Pancreas (tissue), 10 donors: ENCODE measurements at places on chromosomes 11 and 22. TPM values are rescaled to one million over a fixed set of nuclear protein-coding genes. Genes with fewer than 3 reads are reported as not detected.

- no peak for DNase-seq
- no peaks in the 10 kb centered on the region for H3K27me3 ChIP-seq
- no peak overlapping the region for H3K27ac ChIP-seq
- no peaks in the 10 kb centered on the region for H3K36me3 ChIP-seq
- H3K4me1 ChIP-seq, result peaks cover 14% of the 10 kb centered on the region
Observed at GRCh38 chr11:12754582-12755234, 80.5 kb downstream of the TEAD1 start.

DNA sequence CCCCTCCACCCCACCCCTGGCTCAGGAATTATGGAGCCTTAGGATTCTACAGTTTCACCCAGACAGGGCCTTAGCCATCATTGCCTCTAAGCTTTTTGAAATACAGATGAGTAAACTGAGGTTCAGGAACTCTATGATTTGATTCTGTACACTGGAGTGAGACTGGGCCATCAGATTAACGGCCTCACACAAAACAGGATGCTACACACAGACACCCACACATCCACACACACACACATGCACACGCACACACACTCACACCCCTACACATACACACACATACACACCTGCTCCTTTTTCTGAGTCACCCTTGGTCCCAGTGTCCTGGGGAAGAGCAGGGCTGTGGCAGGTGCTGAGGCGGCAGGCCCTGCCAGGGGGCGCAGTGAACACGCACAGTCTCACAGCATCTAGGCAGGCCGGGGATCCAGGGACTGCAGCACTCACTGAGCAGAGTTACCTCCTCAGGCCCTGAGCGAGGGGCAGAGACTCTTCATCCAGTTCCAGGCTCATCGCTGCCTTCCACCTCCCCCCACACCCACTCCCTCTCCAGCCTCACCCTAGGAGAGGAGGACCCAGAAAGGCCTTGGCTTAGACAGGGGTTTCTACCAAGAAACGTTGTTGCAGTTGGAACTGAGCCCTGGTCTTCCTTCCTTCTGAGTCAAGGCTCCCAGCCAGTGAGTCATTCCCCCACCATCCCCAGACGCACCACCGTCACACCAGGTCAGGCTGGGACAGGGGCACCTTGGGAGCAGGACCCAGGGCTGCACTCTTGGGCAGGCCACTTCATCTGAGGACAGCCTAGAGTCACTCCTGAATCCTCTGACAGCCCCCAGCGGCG lies 89.8 kb upstream of the PARVA start:
- no peak for DNase-seq
- no peaks in the 10 kb centered on the region for H3K27me3 ChIP-seq
- H3K4me1 ChIP-seq, result no peaks in the 10 kb centered on the region
- no peak overlapping the region for H3K4me3 ChIP-seq
- no peaks in the 10 kb centered on the region for H3K36me3 ChIP-seq

DNA sequence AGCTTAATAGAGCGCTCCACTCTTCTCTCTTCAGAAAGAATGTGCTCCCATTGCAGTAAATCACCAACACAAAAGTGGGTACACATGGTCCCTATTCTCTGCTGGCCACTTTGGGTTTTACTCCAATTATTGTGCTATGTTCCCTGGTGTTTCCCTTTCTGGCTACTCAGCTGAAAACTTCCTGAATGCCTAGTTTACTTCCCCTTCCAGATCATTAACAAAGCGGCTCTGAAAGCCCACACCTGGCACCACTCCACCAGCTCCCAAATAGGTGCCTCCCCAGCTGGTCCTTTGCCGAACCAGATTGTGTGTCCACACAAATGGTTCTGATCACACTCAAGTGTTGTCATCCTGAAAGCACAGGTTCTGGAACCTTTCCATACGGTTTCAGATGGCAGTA lies 443.7 kb downstream of the NTM start:
- no peak for DNase-seq
- no peaks in the 10 kb centered on the region for H3K36me3 ChIP-seq
- H3K4me1 ChIP-seq, result no peaks in the 10 kb centered on the region

DNA sequence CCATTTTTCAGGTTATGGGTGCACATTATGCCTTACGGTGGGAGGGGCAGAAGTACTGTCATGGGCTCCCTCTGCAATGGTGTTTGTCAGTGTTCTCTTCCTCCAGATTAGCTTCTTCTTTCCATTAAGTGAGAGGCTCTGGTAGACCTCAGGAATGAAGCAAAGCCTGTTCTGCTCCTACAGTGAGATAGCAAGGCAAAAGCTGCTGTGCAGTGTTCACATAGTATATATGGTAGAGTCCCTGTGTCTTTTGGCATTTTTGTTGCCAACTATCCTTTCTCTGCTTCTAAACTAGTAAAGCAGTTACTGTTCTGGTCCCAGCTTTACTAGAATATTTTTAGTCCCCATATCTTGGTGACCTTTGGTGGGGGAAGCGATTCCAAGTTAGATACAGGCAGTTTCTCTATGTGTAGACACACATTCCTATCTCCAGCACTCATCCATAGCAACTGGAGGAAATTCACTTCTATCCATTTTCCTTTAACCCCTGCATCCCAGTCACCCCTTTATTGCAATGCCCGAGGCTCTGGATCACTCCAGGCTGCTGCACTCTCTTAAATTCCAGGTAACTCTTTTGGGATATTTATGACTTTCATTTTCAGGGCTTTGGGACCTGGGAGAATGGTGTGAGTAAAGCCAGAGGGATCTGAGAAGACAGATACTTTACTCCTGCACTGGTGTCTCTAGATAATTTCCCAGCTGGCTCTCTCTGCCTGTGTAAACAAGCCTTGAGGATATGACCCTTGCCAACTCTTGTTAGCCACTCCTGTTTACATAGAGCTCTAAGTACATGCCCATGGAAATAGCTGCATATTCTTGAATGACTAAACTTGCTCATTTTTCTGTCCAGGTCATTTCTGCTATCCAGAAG lies 3.9 kb upstream of the TRIM34 start:
- no peaks in the 10 kb centered on the region for H3K27me3 ChIP-seq
- H3K4me1 ChIP-seq, result peaks cover 29% of the 10 kb centered on the region
- no peaks in the 10 kb centered on the region for H3K36me3 ChIP-seq
- H3K27ac ChIP-seq, result no peak overlapping the region
- no peak for DNase-seq
- no peak overlapping the region for H3K4me3 ChIP-seq

DNA sequence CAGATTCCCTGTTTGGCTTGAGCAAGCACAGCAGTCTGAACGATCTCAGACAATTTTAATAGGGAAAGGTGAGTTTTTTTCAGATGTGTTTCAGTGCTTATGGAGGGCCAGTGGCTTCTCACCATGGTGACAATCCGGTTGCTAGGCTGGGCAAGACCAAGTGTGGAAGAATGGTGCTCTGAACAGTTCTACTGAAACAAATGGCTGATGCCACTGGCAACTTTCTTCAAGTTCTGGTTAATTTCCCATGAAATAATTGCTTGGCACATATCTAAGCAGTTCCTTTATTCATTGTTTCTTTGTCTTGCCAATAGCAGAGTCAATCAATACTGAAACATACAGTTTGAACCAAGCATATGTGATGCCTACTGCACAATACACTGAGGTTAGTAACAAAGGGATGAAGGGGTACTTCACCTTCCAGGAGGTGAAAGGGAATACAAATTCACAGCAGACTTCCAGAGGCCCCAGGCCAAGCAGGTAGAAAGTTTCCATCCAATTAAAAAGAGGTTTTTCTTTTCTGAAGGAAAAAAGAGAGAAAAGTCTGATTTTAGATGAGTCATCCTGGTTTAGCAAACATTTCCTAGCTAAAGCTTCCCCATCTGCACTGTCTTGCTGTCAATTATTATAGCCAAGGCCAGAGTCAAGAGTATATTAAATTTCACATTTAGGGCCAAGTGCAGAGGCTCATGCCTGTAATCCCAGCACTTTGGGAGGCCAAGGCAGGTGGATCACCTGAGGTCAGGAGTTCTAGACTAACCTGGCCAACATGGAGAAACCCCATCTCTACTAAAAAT lies 21.2 kb upstream of the NDUFC2 start:
- H3K27me3 ChIP-seq, result no peaks in the 10 kb centered on the region
- H3K36me3 ChIP-seq, result no peaks in the 10 kb centered on the region
- H3K4me1 ChIP-seq, result no peaks in the 10 kb centered on the region
- H3K4me3 ChIP-seq, result no peak overlapping the region
- no peak for DNase-seq

GRCh38 chr11:100434821-100435641 lies 252.1 kb upstream of the ARHGAP42 start:
- H3K27ac ChIP-seq, result no peak overlapping the region
- DNase-seq, result no peak
- no peaks in the 10 kb centered on the region for H3K27me3 ChIP-seq
- no peaks in the 10 kb centered on the region for H3K4me1 ChIP-seq

Gene ELMOD1
- not detected for total RNA-seq

GRCh38 chr22:32331236-32331917 lies 26.3 kb upstream of the RFPL3 start:
- H3K36me3 ChIP-seq, result no peaks in the 10 kb centered on the region
- H3K4me3 ChIP-seq, result no peak overlapping the region
- no peaks in the 10 kb centered on the region for H3K4me1 ChIP-seq
- DNase-seq, result no peak
- no peaks in the 10 kb centered on the region for H3K27me3 ChIP-seq

Gene MIAT
- total RNA-seq, result 0.60 TPM

Gene OR51I1
- not detected for total RNA-seq

GRCh38 chr11:122337241-122337640 lies 221.2 kb upstream of the BLID start:
- no peak overlapping the region for H3K4me3 ChIP-seq
- H3K27ac ChIP-seq, result no peak overlapping the region
- no peak for DNase-seq
- H3K4me1 ChIP-seq, result no peaks in the 10 kb centered on the region
- no peaks in the 10 kb centered on the region for H3K27me3 ChIP-seq

DNA sequence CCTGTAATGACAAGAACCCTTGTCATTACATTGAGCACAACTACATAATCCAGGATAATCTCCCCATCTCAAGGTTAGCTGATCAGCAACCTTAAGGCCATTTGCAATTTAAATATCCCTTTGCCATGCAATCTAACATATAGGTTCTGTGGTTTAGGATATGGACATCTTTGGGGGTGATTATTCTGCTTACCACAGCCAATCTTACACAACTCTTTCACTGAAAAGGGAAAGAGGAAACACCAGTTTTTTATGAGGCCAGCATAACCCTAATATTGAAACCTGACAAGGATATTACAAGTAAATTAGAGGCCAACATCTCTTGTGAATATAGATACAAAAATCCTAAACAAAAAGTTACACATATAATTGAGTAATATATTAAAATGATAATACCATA lies 78.5 kb downstream of the CYP2R1 start:
- DNase-seq, result no peak
- no peaks in the 10 kb centered on the region for H3K36me3 ChIP-seq
- H3K27me3 ChIP-seq, result no peaks in the 10 kb centered on the region
- H3K4me3 ChIP-seq, result no peak overlapping the region
- H3K4me1 ChIP-seq, result no peaks in the 10 kb centered on the region
